Gastroesophageal sphincter (tissue), 4 donors: ENCODE measurements at places on chromosomes 5 and 9. TPM values are rescaled to one million over a fixed set of nuclear protein-coding genes. Genes with fewer than 3 reads are reported as not detected.

PRR16 gene
- 3.2 TPM for total RNA-seq

GRCh38 chr5:33462456-33462855, 21.7 kb downstream of the TARS1 start:
- no peak for ATAC-seq

DNA sequence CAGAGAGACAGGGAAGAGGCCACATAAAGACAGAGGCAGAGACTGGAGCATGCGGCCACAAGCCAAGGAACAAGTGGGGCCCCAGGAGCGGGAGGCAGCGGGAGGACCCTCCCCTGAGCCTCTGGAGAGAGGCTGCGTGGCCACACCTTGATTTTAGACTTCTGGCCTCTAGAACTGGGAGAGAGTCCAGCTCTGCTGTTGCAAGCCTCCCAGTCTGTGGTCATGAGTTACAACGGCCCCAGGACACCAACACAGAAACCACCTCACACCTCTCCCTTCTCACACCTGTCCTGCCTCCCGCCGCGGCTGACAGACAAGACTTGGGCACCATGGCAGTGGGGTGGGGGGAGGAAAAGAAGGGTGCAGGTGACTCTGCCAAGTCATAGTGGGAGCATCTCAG, 2.2 kb downstream of the INPP5E start:
- ATAC-seq: no peak

PURA gene
- total RNA-seq: 38.0 TPM

RASEF gene
- 0.35 TPM for total RNA-seq
